Foreskin keratinocyte (primary cell): ENCODE measurements at places on chromosomes 12 and 14.

GRCh38 chr14:97180304-97181200 lies 383.4 kb downstream of the VRK1 start:
- DNase-seq, result peak; percentile 72

DNA sequence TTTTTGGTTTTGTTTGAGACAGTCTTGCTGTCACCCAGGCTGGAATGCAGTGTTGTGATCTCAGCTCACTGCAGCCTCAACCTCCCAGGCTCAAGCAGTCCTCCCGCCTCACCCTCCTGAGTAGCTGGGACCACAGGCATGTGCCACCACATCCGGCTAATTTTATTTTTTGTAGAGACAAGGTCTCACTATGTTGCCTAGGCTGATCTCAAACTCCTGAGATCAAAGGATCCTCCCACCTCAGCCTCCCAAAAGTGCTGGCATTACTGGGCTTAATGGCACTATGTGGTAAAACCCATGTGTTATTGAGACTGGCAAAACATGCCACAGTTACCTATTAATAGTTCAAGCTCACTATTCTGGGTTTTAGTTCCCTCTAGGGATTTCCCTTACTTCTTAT lies 51.2 kb upstream of the KCNH3 start:
- peak; percentile 17 for DNase-seq

- no peak for DNase-seq
Observed at GRCh38 chr14:61478971-61479473, 157.6 kb downstream of the PRKCH start.

GRCh38 chr14:35847636-35848035 lies 21.5 kb downstream of the BRMS1L start:
- no peak for DNase-seq

DNA sequence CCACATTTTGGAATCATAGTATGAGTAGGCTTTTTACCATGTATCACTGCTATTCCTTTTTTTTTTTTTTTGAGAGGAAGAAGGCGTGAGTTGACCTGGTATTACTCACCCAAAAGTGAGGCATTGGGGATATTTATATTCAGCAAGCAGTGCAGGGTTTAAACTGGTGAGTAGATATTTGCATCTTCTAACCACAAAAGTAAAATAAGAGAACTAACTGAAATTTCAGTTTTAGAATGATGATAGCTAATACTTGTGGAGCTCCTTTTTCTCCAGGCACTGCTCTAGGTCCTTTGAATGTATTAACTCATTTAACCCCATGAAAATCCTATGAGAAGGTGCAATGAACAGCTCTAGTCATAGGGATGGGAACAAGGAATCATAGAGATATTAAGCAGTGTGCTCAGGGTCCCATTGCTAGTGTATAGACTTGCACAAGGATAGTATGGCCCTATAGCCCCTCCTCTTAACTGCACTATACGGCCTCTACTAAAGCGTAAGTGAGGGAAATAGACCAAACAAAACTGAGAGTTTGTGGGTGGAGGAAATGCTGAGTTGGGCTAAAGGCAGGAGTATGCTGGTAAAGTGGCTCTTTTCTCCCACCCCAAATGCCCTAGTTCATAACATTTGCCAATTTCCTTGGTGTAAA lies 104.3 kb upstream of the MAX start:
- peak; percentile 76 for DNase-seq

GRCh38 chr12:129231491-129231890 lies 378.2 kb downstream of the GLT1D1 start:
- no peak for DNase-seq

DNA sequence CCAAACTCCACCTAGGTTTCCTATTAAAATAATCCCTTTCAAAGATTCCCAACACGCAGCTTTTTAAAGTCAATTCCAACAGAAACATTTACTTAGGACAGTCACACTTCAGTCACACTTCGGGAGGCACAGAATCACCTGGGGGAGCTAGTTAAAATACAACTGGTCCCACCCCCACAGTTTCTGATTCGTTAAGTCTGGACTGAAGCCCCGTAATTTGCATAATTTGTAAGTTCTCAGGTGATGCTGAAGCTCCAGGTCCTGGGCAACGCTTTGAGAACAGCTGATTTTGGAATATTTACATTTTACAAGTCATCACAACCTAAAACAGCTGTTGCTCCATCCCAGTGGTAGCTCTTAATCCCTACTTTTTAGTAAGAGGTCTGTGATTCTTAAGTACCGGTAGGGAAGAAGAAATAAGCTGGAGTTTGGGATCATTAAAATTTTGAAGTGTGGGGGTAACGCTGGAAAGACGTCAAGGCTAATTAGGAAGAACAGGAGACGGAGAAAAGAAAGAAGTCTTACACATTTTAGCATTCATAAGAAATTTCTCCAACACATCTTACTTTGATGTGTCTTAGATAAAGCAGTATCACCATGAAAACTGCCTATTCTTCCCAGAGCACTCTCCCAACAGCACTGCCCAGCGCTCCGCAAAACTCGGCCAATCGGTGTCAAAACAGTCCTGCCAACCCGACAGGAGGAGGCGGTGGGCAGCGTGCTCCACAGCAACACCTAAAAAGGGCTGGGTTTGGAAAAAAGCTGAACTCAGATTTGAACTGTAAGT lies 1.1 kb downstream of the IPO8 start:
- peak; percentile 23 for DNase-seq

- DNase-seq, result peak; percentile 9
Observed at GRCh38 chr12:123897221-123897620, 75.4 kb downstream of the CCDC92 start.

DNA sequence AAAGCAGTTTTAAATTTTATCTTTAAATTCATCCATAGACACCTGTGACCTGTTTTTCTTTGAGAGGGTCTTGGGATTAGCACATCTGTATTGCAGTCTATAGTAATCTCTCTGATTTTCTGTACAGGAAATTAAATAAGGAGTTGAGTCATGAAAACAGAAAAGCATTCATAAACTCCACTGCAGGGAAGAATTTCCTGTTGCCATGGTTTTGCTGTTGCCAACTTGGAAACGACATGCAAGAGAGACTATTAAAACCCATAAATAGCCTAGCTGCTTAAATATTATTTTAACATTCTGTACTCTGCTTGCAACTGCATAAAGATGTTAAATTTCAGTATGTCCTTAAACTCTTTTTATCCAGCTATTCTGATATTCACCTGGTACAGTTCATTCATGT lies 281.0 kb upstream of the RGS6 start:
- peak; percentile 56 for DNase-seq

DNA sequence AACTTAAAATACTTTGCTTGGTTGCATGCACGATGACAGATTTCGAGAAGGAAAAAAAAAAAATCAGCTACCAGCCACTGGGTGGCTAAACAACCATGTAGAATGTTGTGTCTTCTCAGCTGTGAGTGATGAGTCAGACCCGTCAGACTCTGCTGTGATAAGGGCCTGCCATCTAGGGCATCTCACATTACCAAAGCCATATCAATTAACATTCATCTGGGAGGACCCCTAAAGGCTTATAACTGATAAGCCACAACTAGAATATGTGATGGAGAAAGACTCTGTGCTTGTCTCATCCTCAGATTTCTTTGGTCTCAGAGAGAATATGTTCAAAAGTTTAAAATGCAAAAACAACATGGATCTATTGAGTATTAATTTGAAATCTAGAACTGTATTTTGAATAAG lies 111.5 kb downstream of the PAX9 start:
- DNase-seq, result peak; percentile 54

GRCh38 chr14:93744876-93745275 lies 43.4 kb downstream of the PRIMA1 start:
- DNase-seq, result no peak

DNA sequence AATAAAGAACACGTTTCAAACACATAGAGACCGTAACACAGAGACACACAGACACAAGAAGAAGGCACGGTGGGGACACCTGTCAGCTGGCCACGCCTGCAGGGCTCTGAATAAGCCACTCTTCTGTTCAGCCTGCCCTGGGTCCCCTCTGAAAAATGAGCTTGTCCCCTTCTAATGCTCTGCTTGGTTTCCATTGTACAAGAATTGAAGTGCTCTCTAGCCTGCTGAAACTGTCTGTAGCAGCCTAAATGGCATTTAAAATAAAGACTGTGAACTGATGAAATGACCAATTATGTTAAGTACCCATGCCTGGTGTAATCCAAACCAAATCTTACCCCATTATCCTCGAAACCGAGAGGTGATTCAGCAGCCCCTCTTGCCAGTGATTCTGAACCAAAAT lies 139.8 kb downstream of the FOXN3 start:
- no peak for DNase-seq

GRCh38 chr12:131784909-131785762 lies 43.1 kb upstream of the MMP17 start:
- DNase-seq, result no peak

GRCh38 chr14:79496701-79497100 lies 714.6 kb downstream of the DIO2 start:
- DNase-seq, result no peak

- DNase-seq, result peak; percentile 17
Observed at GRCh38 chr12:41743835-41744234, 400.8 kb downstream of the GXYLT1 start.

GRCh38 chr14:53929871-53930715 lies 26.5 kb downstream of the BMP4 start:
- no peak for DNase-seq

- no peak for DNase-seq
Observed at GRCh38 chr12:92596383-92596782, 106.4 kb upstream of the PLEKHG7 start.

- no peak for DNase-seq
Observed at GRCh38 chr14:92570674-92571262, 57.2 kb downstream of the RIN3 start.

- DNase-seq, result no peak
Observed at GRCh38 chr12:25087596-25087995, 107.4 kb downstream of the DNAI7 start.

- peak; percentile 66 for DNase-seq
Observed at GRCh38 chr14:89870316-89870715, 84.2 kb downstream of the EFCAB11 start.

DNA sequence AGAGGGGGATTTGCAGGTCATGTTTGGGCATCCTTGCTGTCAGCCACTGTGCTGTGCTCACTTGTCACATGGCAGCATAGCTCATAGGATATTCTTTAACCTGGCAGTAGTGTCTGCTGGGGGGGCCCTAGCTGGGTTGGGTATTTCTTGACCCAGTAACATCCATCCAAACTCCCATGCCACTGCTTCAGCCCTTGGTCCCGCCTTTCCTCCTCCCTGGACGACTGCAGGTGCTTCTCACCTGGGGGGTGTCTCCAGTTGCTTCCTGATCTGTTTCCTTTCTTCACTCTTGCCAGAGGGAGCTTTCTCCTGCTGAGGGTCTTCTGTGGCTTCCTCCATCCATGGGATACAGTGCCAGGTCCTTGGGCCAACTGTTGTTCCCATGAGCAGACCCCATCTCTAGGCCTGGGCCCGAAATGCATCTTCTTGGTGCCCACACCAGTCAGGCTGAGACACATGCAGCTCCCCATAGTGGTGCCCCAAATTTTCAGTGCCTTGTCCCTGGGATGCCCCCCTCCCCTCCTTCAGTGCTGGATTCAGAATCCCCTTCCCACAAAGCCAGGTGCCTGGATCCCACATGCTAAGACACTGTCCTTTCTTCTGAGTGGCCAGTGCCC lies 20.5 kb downstream of the C14orf132 start:
- DNase-seq, result no peak

- no peak for DNase-seq
Observed at GRCh38 chr14:31933716-31934115, 143.4 kb upstream of the ARHGAP5 start.

GRCh38 chr14:62429683-62430082 lies 615.6 kb downstream of the KCNH5 start:
- DNase-seq, result no peak
